Fibroblast of the conjunctiva (primary cell): ENCODE measurements at places on chromosomes 2 and 18.

DNA sequence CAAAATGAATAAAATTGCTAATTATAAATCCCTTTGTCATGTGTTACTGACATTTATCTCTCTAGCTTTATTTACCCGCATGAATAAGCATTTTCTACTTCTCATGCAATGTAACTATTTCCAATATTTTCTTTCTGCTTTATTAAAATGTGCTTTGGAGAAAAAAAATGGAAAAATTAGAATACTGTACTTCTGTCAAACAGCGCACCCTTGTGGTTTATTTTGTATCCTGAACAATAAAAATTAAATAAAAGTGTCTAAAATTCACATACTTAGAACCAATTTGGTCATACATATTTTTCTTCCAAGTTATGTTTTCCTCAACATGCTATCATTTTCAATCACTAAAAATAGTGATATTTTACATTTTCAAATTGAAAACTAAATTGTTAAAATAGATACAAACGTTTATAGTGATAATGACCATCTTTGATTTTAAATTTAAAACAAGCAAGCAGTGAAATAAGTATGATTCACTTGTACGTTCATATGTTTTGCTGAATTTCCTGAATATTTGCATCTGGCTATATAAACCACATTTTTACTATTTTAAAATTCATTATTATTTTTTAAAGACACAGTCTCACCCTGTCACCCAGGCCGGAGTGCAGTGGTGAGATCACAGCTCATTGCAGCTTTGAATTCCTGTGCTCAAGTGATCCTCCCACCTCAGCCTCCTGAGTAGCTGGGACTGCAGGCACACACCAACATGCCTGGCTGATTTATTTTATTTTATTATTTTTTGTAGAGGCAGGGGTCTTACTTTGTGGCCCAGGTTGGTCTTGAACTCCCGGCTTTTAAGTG is 95.9 kb upstream of the GRB14 start:
- no peak for DNase-seq

DNA sequence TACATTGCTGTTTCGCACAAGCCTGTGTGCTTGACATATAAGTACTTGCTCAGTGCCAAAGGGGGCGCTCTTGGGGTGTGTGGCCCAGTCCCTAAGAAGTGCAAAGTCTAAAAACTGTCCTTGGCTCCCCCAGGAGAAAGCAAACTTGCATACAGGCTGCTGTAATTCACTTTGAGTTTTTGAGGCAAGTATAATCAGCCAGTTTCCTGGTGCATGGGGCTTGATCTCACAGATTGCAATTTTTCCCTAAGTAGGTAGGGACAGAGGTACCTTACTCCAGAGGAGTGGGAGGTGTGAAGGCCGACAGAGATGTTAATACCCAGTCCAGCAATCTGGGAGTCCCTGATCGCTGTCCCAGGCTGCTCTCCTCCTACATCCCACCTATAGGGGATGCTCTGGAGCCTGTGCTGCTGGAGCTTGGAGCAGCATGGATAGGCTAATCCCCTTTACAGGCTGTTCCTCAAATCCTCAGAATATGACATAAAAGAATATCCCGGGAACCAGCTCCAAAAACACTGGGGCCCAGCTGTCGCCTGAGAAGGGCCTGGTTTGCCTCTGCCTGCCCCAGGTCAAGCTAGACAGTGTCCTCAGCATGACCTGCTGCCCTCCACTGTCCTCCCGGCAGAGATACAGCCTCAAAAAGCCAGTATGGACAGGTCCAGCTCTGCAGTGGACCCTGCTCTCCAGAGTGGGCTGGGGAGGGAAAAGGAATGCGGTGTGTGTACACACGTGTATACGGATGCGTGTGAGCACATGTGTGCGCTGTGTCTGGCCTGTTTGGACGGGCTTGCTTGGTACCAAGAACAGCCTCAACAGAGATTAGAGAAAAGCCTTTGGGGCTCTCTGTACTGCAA is 136.5 kb upstream of the HAAO start:
- no peak for DNase-seq

- DNase-seq: no peak
These were observed 607.5 kb upstream of the SLC39A10 start for GRCh38 chr2:195049372-195050031.

- no peak for DNase-seq
These were observed 3.5 kb downstream of the SLC40A1 start for GRCh38 chr2:189577121-189577520.

- no peak for DNase-seq
These were observed 163.8 kb downstream of the FAM210A start for GRCh38 chr18:13562494-13563029.

DNA sequence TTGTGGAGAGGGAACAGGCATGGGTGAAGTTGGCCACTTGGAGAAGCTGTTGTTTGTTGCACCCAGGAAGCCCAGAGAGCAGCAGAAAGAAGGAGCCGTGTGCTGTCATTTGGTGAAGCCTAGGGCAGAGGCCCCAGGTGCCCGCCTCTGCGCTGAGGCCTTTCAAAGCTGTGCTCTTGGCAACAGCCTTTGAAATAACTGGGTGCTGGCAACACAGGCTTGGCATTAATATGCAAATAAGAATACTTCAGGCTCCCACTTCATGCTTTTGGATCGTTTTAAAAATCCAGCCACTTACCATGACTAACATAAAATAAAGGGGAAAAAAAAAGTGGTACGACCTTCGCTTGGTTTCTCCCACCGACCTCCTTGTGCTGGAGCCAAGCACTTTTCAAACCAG is 41.1 kb downstream of the DHRS9 start:
- DNase-seq: no peak

DNA sequence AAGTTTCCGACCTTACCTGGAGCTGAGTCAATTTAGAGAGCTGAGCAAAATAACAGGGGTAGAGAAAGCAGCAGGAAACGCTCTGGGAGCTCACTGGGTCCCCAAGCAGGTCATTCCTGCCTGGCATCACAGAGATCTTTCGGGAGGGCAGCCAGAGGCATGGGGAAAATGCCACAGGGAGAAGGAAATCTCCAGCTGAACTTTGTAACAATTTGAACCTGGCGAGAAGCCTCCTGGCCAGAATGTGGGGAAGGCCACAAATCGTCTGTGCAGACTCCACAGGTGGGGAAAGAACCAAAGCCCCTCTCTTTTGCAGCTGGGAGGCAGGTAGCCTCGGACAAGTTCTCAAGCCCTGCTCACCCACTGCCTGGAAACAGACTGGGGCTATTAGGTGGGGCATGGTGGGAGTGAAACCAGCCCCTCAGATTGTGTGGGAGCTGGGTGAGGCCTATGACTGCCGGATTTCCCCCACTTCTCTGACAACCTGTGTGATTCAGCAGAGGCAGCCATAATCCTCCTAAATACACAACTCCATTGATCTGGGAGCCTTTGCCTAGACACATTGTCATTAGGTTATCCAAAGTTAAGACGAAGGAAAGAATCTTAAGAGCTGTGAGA is 53.9 kb downstream of the INO80D start:
- no peak for DNase-seq

DNA sequence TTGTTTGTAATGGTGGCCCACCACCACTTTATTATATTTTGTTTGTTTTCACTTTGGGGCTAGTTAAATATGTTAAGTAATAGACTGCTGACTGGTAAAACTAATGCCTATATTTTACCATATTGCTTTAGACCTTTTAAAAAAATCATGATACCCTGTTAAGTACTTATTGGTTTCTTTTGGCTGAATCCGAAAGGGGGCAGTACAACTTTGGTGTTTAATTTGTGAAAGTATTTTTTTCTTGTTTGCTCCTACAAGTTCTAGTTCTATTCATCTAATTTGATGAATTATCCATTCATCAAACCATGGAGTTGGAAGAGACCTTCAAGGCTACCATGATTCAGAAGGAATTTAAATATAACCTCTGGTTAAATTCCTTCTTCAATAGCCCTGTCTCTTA is 147.0 kb downstream of the MBD5 start:
- no peak for DNase-seq

- no peak for DNase-seq
These were observed 33.4 kb upstream of the PPM1B start for GRCh38 chr2:44135296-44135695.

DNA sequence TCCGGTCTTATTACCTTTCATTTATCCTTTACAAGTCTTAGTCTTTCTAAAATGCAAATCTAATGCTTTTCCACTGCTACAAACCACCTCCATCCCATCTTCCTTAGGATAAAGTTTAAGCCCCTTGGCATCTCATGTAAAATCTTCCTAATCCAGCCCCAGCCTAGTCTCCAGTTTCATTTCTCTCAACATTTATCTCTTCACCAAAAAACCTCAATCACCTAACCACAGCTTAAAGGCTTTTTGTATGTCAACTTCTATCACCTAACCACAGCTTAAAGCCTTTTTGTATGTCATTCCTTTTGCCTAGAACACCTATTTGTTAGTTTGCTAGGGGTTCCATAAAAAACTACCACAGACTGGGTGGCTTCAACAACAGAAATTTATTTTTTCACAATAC is 4.2 kb downstream of the TRAK2 start:
- DNase-seq: no peak

DNA sequence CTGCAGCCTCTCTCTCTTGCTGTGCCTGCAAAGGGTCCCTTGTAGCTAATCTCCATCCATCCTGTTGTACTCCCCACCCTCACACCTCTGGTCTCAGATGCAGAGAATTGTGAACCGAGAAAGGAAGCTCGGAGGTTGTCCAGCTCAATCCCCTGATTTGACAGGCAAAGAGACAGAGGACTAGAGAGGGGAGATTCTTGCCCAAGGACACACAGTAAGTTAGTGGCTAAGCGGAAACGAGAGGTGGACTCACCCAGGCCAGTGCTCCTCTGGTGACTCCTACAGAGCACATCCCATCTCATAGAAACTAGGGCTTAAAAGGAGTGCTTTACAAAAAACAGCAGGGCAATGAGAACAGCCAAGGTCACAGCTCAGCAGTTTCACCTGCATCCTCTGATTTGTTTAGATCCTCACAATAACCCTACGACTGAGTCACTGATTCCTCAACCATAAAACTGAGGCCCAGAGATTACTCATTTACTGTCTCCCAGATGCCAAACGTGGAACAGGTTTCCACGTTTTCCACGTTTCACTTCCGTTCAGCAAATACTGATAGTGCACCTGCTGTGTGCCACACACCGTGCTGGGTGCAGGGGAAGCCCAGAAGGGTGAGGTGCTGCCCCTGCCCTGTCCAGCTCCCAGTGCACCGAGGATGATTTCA is 22.1 kb downstream of the EHD3 start:
- no peak for DNase-seq

- DNase-seq: no peak
These were observed 25.3 kb upstream of the MFSD6 start for GRCh38 chr2:190382851-190383250.

DNA sequence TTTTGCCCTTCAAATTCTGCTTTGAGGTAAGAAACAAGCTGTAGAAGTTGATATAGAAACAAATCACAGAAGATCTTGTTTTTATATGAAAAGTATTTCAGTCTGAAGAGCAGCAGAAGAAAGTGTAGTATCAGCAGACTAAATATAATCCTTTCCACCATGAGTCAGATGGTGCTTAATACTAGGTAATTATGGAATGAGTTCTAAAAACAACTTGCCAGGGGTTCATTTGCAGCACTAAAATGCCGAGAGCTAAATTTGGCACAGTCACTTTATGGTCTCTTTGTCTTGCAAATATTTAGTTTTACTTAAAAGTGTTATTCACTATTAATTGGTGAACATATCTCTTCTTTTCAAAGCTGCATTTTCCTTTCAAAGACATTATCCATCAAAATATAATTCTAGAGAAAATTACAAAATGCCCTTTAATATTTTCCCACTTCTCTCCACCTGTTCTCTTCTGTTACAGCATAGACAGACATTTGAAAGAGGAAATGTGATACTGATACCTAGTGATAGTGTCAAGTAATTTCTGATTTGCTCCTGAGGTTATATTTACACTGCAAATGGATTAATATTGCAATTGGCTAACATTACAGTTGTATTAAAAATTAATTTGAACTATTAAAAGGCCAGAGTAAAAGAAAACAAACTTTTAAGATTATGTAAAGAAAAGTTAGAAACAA is 5.3 kb downstream of the MYL1 start:
- no peak for DNase-seq

GRCh38 chr2:135798275-135798705 is 38.7 kb downstream of the LCT start:
- no peak for DNase-seq

- no peak for DNase-seq
These were observed 88.1 kb downstream of the CMPK2 start for GRCh38 chr2:6777626-6778025.

GRCh38 chr2:221106241-221106640 is 465.9 kb downstream of the EPHA4 start:
- no peak for DNase-seq

GRCh38 chr2:8581234-8581561 is 100.7 kb upstream of the ID2 start:
- DNase-seq: no peak

- DNase-seq: no peak
These were observed 61.5 kb upstream of the KLF7 start for GRCh38 chr2:207227062-207227748.

- DNase-seq: no peak
These were observed 150.2 kb downstream of the SRBD1 start for GRCh38 chr2:45460825-45461224.

DNA sequence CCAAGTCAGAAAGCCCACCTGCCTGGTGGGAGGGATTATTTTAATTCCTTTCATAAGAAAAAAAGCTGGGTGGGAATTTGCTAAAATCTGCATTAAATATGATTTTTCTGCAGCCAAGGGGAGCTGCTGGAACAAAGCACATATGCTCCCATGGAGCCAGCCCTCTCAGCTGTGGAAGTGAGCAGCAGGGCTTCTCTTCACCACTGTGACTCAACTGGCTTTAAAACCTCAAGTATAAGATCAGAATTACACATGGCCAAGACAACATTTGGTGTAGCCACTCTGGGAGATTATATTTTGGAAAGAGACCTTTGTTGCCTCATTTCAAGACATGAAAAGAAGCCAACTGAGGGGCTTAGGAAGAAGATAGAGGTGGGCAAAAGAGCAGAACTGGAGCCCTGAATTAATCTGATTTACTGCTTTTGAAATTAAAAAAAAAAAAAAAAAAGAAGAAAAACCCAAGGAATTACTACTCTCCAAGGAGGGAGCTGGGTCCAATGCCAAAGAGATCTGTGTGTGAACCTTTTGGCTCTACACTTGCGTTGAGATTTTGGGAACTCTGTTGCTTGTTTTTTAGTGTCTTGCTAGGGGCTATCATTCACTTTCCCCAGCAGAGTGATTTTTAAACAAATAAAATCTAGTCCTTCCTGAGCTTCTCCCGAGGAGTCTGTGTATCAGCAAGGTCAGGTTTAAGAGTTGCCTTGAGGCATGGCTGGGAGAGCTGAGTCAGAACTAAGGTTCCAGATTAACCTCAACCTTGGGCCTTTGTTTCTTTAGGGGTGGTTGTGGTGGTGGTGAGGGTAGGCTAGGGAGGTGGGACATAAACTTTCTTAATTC is 6.0 kb downstream of the LHCGR start:
- no peak for DNase-seq
